ENCODE measurements at places on chromosomes 4 and X. TPM values are rescaled to one million over a fixed set of nuclear protein-coding genes. Genes with fewer than 3 reads are reported as not detected.

The FGFBP2 gene
- total RNA-seq = 0.33 TPM

The SSX2B gene
- not detected for total RNA-seq

GRCh38 chr4:104747635-104748034 lies 252.9 kb upstream of the CXXC4 start:
- no peak for DNase-seq

- DNase-seq = no peak
These were observed 1021.1 kb downstream of the STIM2 start for GRCh38 chr4:27881705-27882104.

The KCND1 gene
- 5.5 TPM for total RNA-seq

- peak; percentile 27 for DNase-seq
These were observed 9.9 kb upstream of the GABRE start for GRCh38 chrX:151984328-151984727.

- DNase-seq = no peak
These were observed 850.4 kb upstream of the AADAT start for GRCh38 chr4:170940043-170940724.

DNA sequence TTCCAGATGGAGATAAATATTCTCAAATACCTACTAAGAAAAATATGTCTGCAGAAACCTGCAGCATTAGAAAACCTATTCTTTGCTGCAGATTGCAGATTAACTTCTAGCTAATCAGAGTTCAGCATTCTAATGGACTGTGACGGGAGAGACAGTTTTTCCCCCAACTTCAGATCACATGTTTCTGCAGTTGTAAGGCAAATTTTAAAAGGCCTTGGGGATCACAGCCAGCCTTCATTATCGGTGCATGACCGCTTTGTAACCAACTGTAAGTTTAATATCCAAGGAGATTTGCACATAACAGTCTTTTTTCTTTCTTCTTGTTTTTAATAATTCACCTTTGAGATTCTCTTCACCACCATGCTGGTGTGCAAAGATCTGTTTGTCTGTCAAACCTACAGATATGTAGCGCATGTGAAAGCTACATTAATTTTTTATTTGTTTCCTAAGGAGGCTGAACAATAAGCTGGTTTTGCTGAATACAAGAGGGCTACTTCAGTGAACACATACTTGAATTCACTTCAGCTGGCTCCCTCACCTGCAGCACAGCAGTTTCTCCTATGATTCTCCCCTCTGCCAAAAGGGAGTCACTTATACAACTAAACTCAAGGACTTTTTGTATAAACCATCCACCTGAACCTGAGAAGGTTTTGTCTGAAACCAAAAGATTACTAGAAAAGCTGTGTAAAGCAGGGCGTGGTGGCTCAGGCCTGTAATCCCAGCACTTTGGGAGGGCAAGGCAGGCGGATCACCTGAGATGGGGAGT lies 488.5 kb downstream of the RPA4 start:
- DNase-seq = no peak

GRCh38 chr4:52051615-52052474 lies 741 bp downstream of the SPATA18 start:
- DNase-seq = no peak

GRCh38 chr4:71545168-71545567 lies 206.3 kb downstream of the SLC4A4 start:
- no peak for DNase-seq

DNA sequence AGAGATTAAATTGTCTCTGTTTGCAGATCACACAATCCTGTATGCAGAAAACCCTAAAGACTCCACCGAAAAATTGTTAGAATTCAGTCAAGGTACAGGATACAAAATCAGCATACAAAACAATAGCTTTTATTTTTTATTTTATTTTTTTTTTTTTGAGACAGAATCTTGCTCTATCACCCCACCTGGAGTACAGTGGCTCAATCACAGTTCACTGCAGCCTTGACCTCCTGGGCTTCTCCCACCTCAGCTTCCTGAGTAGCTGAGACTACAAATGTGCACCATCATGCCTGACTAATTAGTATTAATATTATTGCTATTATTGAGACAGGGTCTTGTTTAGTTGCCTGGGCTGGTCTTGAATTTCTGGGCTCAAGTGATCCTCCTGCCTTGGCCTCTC lies 8.9 kb upstream of the PLXNB3 start:
- DNase-seq = no peak

DNA sequence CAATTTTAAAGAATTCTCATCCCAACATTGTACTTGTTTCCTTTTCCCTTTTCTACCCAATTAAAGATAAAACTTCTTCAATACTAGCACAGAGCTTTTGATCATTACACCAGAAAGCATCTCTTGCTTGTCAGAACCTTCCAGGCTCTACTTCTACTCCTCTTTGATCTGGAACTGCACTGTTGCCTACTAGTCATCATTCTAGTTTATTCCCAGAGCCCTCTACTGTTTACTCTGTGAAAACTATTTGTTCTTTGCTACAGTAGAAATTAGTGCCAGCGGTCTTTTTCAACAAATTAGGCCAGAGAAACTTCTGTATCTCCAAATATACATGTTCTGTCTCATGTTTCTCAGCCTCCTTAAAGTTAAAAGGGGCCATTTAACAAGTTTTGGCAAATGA lies 46.8 kb upstream of the TMPRSS11F start:
- no peak for DNase-seq

DNA sequence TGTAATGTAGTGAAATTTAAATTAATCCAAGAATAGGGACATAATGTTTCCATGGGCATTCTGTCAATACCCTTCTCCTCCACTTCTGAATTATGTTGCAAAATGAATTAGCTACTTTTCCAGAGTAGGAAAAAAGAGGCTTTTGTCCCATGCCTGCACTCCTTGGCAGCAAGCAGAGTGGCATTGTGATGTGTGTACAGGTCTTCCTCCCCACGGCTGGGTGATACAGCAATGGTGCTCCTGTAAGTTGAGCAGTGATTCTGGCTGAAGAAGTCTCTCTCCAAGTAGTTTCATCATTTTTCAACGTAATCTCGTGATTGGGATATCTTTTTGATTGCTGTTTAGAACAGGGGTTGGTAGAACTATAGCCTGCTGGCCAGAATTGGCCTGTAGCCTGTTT lies 59.9 kb downstream of the KIT start:
- no peak for DNase-seq

The GYPB gene
- not detected for total RNA-seq

DNA sequence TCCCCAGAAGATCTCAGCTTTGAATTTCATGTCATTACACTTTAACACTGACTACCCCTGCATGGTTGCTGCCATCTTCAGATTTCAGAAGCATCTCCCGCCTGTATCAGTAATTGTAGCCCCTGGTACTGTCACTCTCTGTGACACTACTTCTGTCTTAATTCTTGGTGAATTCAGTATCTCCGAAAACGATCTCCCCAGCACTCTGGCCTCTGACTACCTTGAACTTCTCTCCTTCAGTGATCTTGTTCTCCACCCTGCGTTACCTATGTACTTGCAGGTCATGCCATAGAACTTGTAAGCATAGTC lies 53.8 kb upstream of the ABCG2 start:
- DNase-seq = no peak

DNA sequence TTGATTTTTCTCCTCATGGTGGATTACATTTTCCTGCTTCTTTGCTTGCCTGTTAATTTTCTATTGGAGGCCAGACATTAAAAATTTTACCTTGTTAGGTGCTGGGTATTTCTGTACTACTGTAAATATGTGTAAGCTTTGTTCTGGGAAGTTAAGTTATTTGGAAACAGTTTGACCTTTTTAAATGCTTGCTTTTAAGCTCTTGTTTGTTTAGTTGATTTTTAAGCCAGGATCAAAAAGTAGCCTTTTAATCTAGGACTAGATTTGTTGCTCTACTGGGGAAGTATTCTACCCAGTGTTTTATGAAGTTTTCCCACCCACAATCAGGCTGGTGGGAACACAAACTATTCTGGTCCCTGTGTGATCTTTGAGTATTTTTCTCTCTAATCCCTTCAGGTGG lies 45.1 kb upstream of the OGT start:
- DNase-seq = no peak

GRCh38 chrX:151754047-151754429 lies 19.5 kb downstream of the CNGA2 start:
- DNase-seq = no peak

The STS gene
- total RNA-seq = 2.0 TPM

DNA sequence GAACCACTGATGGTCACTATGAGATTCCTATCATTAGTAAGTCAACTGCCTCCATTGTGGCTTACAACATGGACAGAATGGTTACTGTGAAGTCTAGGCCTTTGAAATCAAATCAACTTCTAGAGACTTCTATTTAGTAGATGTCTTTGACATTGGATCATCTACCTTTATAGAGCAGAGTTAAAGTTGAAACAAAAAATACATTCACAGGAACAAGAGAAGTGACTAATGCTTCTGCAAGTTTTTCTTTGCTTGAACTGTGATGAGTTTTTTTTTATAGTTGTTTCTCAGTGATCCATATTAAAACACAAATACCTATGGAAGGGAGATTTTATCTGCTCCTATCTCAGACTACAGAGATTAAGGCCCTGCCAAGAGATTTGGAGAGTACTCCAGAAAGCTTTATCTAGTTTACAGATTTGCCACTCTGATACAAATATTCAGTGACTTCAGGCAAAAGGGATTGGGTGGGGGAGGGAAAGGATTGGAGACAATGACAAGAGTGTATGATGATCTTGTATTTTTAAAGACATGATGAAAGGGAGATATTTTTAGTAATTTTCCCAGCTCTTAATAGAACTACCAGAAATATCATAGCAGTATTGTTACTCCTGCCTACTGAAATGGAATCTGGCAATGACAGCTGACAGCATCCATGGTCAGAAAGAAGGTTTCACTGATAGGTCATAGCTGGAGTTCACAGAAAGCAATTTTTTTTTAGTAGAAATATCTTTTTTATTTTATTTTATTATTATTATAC lies 16.0 kb upstream of the EPGN start:
- no peak for DNase-seq

- no peak for DNase-seq
These were observed 158.6 kb downstream of the STPG2 start for GRCh38 chr4:97984545-97985131.

The SLC16A2 gene
- total RNA-seq = 34.5 TPM

DNA sequence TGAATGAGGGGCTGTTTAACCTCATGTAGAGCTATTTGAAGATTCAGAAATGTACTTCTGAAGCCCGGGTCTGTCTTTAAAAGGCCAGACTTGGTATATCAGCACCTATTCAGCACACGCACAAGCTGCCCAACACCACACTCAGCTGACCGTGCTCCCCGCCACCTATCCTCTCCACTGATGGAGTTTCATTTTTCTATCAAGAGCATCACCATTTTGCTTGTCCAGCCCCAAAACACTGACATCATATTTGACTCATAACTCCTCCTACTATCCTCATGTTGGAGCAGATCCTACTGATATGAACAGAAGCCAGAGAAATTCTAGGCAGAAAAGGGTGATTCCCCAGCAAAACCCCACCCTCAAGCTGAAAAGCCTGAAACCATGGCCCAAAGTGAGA lies 100.3 kb downstream of the SORBS2 start:
- DNase-seq = no peak

DNA sequence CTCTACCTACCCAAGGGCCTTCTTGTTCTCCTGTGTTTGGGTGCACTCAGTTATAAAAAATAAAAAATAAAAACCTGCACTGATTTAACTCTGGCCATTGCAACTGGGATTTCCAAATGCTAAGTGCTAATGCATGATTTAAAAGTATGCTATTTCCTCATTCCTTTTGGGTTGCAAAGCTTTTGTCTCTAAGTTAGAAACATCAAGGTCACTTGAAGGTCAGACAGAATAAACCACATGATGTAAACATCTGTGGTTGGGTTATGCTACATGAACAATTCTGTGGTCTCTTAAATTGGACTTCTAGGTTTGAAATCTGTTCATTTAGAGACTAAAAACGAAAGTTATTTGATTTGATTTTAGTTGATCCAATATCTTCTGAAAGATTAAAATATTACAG lies 1547.4 kb upstream of the TENM3 start:
- no peak for DNase-seq

GRCh38 chr4:148914301-148914700 lies 472.1 kb upstream of the NR3C2 start:
- no peak for DNase-seq

The CT83 gene
- total RNA-seq = not detected

- no peak for DNase-seq
These were observed 5.6 kb upstream of the SMIM31 start for GRCh38 chr4:164748375-164748774.

The ZDHHC15 gene
- total RNA-seq = 0.05 TPM

The MAGEA10 gene
- total RNA-seq = not detected

DNA sequence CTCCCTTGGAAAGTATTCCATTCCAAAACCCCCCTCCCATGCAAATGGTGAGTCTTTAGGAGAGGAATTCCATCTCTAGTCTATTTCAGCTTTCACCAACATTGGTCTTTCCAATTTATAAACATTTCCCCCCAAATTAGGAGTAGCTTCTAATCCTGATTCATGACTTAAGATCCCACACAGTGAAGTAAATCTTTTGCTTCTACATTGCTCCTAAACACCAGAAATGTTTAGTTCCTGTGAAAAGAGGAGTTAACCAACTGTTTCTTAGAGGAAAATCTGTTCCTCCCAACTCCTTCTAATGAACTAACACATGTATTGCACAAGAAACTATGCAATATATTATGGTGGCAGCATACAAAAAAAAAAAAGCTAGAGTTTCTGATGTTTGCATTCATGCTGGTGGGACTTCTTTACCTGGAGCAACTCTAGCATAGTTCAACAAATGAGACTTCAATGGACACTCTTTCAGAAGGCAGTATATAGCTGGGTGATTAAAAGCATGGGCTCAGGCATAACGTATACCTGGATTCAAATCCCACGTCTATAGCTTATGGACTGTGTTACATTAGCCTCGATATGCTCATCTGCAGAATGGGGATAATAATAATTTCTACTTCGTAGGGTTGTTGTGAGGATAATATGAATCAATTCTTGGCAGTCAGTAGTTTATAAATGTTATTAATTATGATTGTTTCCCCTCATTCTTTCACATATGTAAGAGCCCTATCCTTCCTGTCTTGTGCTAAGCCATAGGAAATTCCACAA lies 131.6 kb upstream of the TMEM164 start:
- no peak for DNase-seq

GRCh38 chr4:105683038-105683437 lies 25.5 kb downstream of the INTS12 start:
- DNase-seq = no peak

DNA sequence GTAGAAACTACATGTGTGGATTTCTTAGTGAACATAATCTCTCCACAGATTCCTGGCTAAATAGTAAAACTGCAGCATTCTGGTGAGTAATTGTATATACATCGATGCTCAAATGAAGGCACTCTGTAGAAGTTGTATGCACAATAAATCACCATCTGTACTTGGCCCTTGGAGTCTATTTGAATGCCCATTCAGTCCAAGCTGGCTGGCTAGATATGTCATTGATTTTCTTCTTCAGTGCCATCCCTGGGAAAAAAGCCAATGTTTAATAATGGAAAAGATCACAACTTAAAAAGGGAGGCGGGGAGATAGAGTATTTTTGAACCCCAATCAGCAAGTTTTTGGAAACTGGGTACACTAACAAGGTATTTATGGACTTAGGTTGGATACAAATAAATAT lies 381.0 kb upstream of the TEX13C start:
- no peak for DNase-seq

- no peak for DNase-seq
These were observed 355.7 kb upstream of the NOCT start for GRCh38 chr4:138659812-138660316.

The ZNF674 gene
- total RNA-seq = 7.2 TPM

The SRPX2 gene
- 1.2 TPM for total RNA-seq

Measured in Panc1 (cell line).